Activated naive CD4-positive, alpha-beta T cell (primary cell): ENCODE measurements at places on chromosomes 7 and 10.

DNA sequence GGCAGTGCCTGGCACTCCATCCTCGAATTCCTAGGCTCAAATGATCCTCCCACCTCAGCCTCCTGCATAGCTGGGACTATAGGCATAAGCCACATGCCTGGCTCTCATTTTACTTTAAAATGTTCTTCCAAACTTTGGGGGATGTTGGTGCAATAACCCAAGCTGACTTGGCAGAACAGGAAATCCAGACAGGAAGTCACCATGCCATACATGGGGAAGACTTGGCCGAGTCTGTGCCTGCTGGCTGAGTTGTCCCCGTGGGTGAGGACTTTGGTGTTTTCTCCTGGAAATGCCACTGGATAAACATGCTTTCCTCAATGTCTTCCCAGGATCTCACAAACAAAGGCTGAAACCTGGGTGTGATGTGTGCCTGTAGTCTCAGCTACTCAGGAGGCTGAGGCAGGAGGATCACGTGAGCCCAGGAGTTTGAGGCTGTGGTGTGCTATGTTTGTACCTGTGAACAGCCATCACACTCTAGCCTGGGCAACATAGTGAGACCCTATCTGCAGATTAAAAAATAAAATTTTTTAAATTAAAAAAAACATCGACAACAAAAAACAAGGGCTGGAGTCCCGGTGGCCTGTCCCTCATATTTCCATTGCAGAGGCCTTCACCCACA, 19.8 kb downstream of the HKDC1 start:
- no peak for DNase-seq

DNA sequence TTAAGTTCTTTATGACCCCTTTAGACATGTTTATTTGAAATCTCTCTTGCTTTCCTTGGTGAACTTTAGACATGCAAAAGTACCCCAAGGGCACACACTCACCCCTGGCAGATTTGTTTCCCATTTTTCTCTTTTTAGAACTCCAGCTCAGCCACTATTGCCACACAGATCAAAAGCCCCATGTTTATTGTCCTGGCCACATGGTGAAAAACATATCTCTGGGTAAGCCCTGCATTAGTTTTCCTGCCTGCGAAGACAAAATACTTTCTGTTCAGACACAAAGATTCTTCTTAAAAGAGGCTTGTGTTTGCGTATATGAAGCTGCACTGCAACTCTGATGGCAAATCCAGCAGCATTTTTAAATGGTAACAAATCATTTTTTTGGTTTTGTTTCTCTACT, 200.0 kb downstream of the POLR1F start:
- DNase-seq = no peak

GRCh38 chr10:7410301-7410861, 453 bp downstream of the SFMBT2 start:
- peak; percentile 11 for DNase-seq

- no peak for DNase-seq
These were observed 120.6 kb downstream of the PRPF18 start for GRCh38 chr10:13707156-13707881.

GRCh38 chr7:41732843-41733306, 30.0 kb upstream of the INHBA start:
- DNase-seq = no peak

- no peak for DNase-seq
These were observed 47.1 kb upstream of the SVIL start for GRCh38 chr10:29681676-29682448.

GRCh38 chr7:8592167-8592566, 158.8 kb downstream of the NXPH1 start:
- DNase-seq = no peak

DNA sequence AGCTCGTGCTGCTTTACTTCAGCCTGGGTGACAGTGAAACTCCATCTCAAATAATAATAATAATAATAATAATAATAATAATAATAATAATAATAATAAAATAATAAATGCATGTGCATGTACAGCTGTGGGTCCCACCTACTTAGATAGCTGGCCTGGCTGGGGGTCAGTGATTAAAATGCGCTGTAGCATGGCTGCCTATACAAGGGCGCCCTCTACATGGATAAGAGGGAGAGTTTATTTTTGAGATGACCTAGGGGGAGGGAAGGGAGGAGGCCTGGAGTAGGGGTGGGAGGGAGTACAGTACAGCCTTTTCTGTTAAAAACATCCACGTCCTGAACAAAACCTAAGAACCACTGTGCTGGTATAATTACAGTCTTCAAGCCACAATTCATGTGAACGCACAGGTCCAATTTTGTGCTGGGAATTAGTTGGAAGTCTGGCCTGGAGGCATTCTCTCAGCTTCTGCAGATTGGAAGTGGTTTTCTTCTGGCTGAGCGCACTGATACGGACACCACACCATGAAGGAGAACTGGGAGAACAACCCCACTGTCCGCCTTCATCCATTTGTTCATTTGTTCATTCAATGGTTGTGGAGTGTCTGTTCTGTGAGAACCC, 146.5 kb downstream of the TMEM178B start:
- DNase-seq = no peak

DNA sequence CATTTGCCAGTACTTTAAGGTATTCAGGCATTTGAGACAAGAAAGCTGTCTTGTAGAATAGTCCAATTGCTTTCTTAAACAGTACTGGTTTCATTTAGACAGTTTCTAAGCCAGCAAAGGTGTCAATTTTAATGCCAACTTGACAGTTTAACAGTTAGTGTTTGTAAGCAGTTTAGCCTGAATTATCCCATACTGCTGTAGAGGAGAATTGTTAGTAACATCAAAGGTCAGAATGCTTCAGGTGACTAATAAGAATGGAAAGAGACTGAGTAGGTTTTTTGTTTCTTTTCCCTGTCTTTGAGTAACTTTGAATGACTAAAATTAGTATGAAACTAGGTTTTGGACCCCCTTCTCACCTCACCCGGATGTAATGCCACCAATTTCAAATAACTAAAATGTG, 29.5 kb upstream of the VDAC2 start:
- DNase-seq = no peak

- no peak for DNase-seq
These were observed 91.2 kb upstream of the RET start for GRCh38 chr10:42985436-42986316.

DNA sequence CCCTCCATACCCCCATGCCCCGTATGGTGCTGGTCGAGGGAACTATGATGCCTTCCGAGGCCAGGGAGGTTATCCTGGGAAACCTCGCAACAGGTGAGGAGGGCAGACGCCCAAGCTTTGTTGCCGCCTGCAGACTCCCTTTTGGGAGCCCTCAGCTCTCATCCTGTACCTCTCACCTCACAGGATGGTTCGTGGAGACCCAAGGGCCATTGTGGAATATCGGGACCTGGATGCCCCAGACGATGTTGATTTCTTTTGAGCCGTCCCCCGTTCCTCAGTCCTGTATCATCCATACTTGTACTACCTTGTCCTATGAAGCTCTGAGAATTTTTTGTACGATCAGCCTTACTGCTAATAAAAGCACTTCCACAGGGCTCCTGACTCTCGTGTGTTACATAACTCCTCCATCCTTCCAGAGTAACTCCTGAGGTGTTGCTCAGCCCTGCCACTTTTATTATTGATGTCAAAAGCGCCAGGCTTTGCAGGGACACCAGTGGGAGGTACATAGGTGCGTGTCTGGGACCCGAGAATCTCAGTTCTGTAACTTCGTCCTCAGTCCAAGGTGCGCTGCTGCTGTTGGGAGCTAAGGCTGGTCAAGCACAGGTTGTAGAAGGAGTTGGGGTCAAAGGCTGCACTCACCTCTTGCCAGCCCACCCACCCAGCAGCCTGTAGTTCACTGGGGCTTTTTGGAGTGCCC, 1.1 kb downstream of the UFSP1 start:
- no peak for DNase-seq

- DNase-seq = peak; percentile 62
These were observed 124.0 kb downstream of the TMEM130 start for GRCh38 chr7:98745722-98746318.

DNA sequence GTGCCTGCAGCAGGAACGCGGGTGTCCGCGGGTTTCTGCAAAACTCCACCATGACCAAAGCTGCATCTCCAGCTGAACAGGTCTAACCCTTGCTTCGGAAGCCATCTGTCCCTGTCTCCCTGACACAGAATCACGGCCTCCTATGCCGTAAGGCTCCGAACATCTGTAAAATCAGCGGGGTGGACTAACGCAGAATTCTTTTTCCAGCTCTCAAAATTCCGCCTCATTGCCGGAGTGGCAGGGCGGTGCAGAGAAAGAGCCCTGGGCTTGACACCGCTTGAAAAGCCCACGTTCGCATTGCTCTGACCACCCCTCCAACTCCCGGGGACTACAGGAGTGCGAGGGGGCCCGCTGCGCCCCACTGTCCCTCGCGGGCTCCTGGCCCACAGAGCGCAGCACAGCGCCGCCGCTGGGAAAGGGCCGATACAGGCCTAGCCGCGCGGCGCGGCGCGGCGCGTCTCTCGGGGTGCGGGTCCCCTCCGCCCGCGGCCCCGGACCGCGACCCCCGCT, 409 bp downstream of the DNMBP start:
- no peak for DNase-seq

GRCh38 chr10:117928281-117928680, 118.5 kb downstream of the RAB11FIP2 start:
- no peak for DNase-seq
